ENCODE measurements at places on chromosomes 2 and 18.
A peak's percentile ranks its signal among the peaks of the same experiment; 100 is the strongest.

DNA sequence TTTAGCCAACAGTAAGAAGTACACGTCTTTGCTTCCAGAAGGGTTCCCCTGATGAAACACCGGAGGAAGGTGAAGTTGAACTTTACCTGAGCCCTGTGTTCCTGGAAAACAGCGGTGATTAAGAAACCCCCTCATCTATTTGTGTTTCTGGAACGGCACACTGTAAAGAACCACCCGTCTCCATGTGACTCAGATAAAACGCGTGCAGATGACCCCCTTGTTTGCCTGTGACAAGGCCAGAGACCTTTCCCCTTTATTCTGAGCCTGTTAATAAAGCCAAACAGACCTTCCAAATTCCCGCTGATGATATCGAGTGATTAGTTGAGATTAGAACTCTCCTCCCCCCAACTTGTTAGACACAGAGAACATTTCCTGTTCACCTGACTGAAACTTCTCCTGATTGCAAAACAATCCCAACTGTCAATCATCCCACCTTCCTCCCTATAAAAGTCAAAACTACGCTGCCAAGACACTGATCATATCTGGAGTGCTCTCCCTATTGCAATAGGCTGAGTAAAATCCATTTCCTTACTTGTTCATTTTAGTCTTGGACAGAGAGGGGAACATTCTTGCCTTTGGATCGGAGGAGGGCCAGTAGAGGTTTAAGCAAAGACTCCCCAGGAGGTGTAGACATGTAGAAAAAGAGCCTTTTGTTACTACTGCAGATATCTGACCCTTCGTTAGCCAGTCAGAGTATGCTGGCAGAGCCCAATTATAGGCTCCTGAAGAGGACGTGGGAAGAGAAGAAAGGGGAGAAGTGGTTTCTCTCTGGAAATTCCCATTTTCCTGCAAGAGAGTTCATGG lies 914 bp upstream of the IWS1 start:
- H3K36me3 ChIP-seq, result no peaks in the 10 kb centered on the region
- DNase-seq, result no peak
- H3K27ac ChIP-seq, result peak overlapping the region; percentile 84
- H3K27me3 ChIP-seq, result no peaks in the 10 kb centered on the region
- H3K4me1 ChIP-seq, result peaks cover 19% of the 10 kb centered on the region
- H3K4me3 ChIP-seq, result peak overlapping the region; percentile 90

GRCh38 chr18:75530566-75531211 lies 103.2 kb upstream of the SMIM21 start:
- H3K4me1 ChIP-seq, result no peaks in the 10 kb centered on the region
- no peak overlapping the region for H3K27ac ChIP-seq
- H3K36me3 ChIP-seq, result no peaks in the 10 kb centered on the region

DNA sequence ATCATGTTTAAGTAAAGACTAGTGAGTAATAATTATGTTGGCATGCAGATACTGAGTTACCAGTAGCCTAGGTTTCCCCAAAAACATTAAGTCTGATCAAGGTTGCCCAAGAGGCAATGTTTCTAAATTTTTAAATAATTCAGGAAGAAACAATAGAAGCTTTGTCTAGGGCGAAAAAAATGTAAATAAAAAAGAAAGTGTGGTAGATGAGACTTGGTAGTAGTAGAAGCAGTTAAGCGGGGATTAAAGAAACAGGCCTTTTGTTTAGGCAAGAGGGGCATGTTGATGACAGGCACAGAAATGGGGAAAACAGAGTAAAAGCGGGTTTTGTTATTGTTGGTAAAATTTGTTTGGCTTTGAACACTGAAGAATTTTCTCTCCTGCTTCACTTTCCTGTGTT lies 97.2 kb downstream of the GULP1 start:
- no peaks in the 10 kb centered on the region for H3K4me1 ChIP-seq
- H3K27me3 ChIP-seq, result no peaks in the 10 kb centered on the region
- no peak for DNase-seq
- no peak overlapping the region for H3K27ac ChIP-seq
- no peaks in the 10 kb centered on the region for H3K36me3 ChIP-seq
- H3K4me3 ChIP-seq, result no peak overlapping the region

GRCh38 chr18:61827591-61827990 lies 65.2 kb downstream of the RNF152 start:
- DNase-seq, result no peak
- H3K36me3 ChIP-seq, result no peaks in the 10 kb centered on the region
- no peak overlapping the region for H3K27ac ChIP-seq

DNA sequence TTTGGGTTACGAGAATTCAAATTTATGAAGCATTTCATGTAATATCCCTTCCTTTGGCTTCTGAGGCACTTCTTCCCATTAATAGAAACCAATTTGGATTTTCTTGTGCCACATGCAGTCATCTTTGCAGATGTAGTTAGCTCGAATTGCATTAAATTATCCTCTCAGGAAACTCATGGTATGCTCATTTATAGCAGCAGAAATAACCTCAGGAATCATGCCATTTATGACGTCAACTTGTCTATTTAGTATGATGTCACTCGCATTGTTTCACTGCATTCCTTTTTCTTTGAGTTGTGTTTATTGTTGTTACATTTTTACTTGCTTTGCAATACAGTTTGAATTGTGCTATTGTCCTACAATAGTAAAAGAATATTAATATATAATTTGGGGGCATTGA lies 163.8 kb downstream of the RBM43 start:
- DNase-seq, result no peak
- no peaks in the 10 kb centered on the region for H3K36me3 ChIP-seq
- no peaks in the 10 kb centered on the region for H3K27me3 ChIP-seq
